ENCODE measurements at places on chromosomes 5 and 9.

DNA sequence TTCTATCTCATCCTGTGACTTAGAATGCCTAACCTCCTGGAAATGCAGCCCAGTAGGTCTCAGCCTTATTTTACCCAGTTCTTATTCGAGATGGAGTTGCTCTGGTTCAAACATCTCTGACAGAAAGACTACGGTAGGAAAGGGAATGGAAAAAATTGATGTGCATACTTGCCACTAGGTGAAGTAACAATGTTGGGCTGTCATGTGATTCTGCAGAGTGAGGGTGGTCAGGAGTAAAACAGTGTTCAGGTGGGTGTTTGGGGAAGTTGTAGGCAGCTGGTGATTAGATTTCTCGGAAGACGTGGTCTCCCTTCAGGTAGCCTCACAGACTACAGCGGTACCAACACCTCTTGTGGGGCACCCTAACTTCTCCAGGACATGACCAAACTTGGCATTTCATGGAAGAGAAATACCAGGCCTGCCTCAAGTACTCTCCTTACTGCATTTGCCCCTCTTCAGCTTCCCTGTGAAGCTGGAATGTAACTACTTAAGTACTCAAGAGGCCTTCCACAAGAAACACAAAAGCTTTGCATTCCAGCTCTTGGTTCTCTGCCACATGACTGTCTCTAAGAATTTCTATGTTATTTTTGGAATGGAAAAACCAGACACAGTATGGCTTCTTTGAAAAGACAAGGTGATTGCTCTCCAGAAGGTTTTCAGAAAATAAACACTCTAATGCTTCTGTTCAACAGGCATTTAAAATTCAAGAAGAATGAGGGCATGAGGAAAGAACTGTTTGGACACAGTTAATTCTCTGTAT is 17.4 kb upstream of the ENTREP1 start:
- no peak for DNase-seq

GRCh38 chr5:85441156-85441555 is 1056.5 kb upstream of the EDIL3 start:
- DNase-seq: no peak

GRCh38 chr9:125841444-125841843 is 94.3 kb downstream of the PBX3 start:
- no peak for DNase-seq

DNA sequence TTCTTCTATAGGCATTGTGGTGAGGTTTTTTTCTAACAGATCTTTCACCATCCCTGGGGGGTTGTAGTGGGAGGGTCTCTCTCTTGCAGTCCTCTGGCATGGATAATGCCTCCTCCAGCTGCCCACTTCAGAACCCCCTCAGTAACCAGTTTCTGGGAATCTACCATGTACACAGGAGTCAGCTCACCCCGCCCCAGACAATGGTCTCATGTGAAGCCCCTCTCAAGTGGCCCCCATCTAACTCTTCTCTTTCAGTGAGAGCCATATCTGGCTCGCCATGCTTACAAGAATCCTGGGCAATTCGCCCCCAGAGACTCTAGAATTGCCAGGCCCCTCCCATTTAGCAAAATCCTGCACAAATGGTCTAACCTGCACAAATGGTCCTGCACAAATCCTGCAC is 144.4 kb upstream of the FSTL4 start:
- no peak for DNase-seq

DNA sequence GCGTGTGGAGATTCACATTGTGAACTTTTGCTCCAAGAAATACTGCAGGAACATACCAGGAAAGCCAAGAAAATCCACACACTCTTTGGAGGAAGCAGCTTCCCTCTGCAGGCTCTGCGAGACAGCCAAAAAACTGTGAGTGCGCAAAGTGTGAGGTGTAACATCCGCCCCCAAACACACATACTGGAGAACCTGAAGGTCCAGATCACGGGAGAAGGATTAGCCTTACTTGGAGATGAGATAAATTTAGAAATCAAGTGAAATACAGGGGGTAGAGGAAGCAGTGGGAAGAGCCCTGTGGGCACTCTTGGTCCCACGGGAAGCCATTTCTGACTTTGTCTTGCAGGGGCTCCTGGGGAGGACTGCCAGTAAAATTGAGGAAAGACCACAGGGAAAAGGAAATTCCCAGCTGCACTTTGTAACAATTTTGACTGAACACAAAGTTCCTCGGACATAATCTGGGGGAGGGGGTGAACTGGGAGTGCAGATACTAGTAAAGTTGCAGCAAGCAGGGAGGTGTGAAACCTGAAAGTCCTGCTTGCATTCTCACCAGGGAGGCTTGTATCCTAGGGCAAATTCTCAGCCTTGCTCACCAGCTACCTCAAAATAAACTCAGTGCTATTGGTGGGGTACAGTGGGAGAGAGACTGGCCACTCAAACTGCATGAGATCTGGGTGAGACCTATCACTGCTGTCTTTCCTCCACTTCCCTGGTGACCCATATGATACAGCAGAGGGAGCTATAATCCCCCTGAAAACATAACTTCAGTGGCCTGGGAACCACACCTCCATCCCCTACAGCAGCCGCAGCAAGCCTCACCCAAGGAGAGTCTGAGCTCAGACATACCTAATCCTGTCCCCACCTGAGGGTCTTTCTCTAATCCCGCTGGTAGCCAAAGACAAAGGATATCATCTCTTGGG is 109.1 kb downstream of the ALDH1A1 start:
- DNase-seq: no peak

DNA sequence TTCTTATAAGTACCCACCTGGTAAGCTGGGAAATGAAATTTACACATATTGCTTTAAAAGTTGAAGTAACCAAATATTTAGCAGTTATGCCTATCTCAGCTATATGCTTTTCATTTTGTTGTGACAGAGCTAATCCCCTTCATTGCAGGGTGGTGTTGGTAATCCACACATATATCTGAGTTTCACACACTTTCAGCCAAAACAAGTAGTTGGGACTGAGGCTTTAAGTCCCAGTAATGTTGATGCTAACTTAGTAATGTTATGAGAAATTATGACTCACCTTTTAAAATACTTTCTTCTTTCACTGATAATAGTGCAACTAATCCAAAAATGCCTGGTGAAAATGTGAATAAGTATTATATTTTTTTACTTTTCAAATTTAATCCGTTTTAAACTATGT is 19.2 kb upstream of the RICTOR start:
- DNase-seq: no peak

DNA sequence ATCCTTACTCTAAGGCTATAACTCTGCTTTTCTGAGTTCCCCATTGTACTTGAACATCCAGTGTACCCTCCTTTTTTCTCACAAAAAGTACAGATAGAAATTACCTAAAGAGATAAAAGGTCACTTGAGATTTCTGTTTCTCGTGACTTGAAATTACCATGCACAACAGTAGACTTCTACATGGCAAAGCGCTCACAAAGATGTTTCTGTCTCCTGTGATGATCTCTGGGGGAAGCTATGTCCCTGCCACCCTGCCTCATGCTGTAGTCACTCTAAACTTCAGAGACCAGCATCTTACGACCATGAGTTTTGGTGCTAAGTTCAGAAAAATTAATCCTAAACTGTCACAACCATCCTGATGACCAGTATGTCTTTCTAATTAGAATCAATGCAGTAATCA is 36.2 kb downstream of the NFIB start:
- no peak for DNase-seq

DNA sequence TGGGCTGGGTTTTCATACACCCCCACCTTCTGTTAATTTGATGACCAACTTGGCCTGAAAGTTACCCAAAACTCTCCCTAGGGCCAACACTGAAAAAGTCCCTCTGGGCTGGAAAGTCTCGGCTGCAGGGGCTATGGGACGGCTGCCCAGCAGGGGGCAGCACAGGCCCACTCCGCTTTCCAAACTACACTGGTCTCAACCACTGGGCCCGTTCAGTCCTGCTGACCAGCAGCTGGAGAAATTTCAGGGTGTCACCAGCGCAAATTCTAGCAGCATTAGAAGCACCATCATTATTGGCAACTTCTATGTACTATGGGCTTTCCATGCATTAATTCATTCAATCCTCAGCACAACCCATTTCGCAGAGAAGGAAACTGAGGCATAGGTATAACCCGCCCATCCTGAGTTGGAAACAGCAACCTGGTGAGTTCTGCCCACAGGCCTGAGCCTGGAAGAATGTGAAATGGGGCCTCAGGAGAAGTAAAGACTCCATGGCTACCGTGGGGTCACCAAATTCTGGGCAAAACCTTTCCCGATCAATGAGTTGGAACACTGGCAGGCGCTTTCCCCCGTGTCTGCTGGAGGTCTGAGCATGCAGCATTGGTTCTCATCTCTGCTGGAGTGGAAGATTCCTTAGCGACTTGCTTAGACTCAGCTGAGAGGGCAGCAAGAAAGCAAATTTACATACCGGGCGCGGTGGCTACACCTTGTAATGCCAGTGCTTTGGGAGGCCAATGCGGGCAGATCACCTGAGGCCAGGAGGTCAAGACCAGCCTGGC is 9.7 kb downstream of the ORM2 start:
- DNase-seq: peak; percentile 86

- DNase-seq: no peak
These were observed 81.4 kb downstream of the NSUN2 start for GRCh38 chr5:6551287-6551954.

GRCh38 chr9:109974143-109974917 is 194.3 kb downstream of the PALM2AKAP2 start:
- peak; percentile 94 for DNase-seq

DNA sequence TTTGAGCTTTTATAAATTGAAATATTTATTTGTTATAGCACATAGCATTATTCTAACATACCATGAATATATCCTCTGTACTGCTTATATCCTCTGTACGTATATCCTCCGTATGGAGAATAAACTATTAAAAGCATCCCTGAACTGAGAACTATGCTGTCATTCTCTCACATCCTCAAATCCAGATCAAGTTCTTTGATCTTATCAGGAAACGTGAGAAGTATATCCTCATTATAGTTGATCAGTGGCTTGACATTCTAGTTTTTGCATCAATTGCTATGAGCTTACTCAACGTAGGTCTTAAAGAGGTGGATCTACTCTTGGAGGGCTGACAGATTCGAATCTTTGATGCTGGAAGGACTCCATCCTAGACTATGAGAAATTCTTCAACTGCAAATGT is 37.4 kb downstream of the IL7R start:
- DNase-seq: no peak

GRCh38 chr9:129095908-129096307 is 14.7 kb downstream of the CRAT start:
- DNase-seq: no peak

- DNase-seq: no peak
These were observed 19.4 kb upstream of the DCP2 start for GRCh38 chr5:112957036-112957808.

- DNase-seq: peak; percentile 44
These were observed 29.6 kb downstream of the LHX2 start for GRCh38 chr9:124040935-124041816.

- no peak for DNase-seq
These were observed 145.5 kb downstream of the DCP2 start for GRCh38 chr5:113122053-113122452.

- no peak for DNase-seq
These were observed 461.1 kb upstream of the CYLC2 start for GRCh38 chr9:102534031-102534430.

- DNase-seq: no peak
These were observed 616.8 kb upstream of the MEF2C start for GRCh38 chr5:89499787-89500186.

GRCh38 chr5:17189381-17190036 is 27.9 kb upstream of the BASP1 start:
- peak; percentile 91 for DNase-seq

DNA sequence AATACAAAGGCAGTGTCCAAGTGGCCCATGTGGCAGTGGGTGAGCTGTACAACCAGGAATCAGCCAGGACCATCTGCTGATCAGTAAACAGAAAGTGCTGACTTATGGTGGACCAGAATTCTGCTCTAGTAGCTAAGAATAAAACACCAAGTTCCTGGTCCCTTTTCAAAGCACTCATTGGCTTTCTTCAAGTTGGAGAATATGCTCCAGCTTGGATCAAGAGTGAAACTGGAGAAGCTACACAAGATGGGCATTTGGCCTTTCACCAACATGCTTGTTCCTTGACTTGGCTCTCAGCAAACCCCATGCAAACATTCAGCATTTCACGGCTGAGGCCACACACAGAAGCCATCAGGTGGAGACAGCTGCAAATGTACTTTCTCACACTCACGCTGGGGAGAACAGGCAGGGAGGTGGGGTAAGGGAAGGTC is 32.1 kb downstream of the MARCHF3 start:
- DNase-seq: no peak

- DNase-seq: peak; percentile 77
These were observed 5.8 kb upstream of the ENTPD8 start for GRCh38 chr9:137446851-137447471.

GRCh38 chr5:170843870-170844269 is 17.9 kb upstream of the RANBP17 start:
- DNase-seq: no peak

DNA sequence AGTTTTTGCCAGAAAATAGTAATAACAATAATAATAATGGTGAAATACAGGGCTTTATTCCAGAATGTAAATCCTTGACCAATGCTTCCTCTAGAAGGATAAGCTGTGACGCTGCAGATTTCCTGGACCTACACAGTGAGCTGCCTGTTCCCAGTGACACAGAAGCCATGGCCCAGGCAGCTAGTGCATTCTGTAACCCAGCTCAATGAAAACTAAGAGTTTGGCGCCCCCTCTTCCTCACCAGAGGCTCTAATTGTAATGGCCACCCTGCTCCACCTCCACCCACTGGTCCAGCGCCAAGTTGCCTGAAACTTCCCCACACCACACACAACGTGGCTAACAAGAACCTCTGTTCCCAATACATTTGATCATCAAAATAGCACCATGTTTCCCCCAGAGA is 248.1 kb downstream of the CETN3 start:
- DNase-seq: peak; percentile 79

GRCh38 chr9:79980432-79980831 is 408.7 kb downstream of the TLE4 start:
- DNase-seq: no peak

- DNase-seq: no peak
These were observed 16.7 kb upstream of the ZNF131 start for GRCh38 chr5:43104057-43104456.

DNA sequence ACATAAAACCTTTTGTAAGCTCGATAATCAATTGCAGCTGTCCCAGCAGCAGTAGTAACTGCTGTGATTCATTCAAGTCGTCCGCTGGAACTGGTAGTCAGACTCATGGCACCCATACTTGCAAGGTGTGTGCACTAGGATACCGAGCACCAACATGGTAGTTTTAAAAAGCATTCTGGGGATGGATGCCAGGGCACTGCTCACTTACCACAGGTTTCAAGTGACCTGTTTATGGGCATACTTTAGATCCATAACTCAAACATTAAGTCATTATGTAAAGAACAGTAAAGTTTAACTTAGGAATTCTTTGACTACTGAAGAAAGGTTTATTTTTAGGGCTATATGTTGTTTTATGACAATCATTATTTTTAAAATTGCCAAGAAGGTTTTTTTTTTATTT is 2277.6 kb downstream of the MAT2B start:
- DNase-seq: no peak

DNA sequence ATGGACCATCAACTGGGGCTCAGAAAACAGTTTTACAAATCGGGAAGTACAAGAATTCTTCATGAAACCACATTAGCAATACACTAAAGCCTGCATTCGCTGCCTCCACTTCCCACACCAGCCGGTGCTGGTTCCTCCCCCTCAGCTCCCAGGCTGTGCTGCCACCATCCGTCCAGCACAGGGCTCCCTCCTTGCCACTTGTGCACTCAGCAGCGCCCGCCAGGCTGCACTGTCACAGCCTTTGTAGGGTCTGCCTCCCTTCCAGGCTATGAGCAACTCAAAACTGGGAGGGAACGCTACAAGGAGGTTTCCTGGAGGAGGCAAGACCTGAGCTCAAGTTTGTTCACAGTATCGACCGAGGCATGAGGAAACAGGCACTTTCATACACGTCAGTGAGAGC is 7.7 kb downstream of the MAPK9 start:
- DNase-seq: peak; percentile 13

Measured in suppressor macrophage (primary cell).